ENCODE measurements at places on chromosomes 16 and 17.
A peak's percentile ranks its signal among the peaks of the same experiment; 100 is the strongest.

- no peak for DNase-seq
Observed at GRCh38 chr16:50461400-50461760, 86.8 kb upstream of the NKD1 start.

- DNase-seq, result no peak
Observed at GRCh38 chr17:57284583-57284982, 28.3 kb downstream of the MSI2 start.

- DNase-seq, result no peak
Observed at GRCh38 chr16:58361726-58362125, 30.5 kb upstream of the GINS3 start.

DNA sequence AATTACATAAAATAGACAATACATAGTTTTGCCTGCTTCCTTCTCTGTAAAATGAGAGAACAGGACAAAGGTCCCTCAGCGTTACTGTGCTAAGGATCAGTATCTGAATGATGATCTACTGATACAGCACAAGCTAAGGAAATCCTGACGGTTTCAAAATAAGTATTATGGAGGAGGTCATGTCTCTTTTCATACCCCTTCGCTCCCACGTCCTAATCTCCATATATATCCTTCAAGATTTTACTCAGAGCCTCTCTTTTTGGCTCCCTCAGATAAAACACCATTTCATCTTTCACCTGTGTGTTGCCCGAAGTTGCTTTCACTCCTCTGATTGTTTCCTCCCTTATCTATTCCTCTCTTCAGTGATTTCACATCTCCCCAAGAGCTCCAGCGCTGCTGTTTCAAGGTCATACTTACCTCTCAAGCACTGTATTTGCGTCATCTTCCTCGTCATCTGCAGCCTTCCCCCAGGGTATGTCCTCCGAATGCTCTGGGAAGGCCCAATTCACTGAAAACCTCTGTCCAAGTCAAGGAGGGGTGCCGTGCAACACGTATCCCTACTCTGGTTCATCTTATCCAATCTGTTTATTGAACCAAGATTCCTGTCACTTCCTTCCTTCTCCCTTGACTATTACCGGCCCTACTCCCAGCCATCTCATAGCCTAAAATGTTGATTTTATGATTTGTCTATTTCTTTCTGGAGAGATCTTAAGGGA is 1.2 kb upstream of the BLTP2 start:
- no peak for DNase-seq

- DNase-seq, result no peak
Observed at GRCh38 chr16:9099131-9099625, 7.7 kb downstream of the HAPSTR1 start.

DNA sequence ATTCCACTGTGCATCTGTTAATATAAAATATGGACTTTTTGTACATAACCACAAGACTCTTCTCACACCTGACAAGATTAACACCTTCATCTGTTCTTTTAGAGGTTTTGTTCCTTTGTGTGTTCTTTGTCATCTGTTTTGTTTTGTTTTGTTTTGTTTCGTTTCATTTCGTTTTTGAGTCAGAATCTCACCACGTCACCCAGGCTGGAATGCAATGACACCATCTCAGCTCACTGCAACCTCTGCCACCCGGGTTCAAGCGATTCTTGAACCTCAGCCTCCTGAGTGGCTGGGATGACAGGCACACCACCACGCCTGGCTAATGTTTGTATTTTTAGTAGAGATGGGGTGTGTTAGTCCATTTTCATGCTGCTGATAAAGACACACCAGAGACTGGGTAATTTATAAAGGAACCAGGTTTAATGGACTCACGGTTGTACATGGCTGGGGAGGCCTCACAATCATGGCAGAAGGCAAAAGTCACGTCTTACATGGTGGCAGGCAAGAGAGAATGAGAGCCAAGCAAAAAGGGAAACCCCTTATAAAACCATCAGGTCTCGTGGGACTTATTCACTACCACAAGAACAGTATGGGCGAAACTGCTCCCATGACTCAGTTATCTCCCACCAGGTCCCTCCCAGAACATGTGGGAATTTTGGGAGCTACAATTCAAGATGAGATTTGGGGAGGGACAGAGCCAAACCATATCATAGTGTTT is 22.3 kb downstream of the C16orf90 start:
- DNase-seq, result no peak

- no peak for DNase-seq
Observed at GRCh38 chr17:30543456-30543855, 66.2 kb downstream of the GOSR1 start.

- DNase-seq, result no peak
Observed at GRCh38 chr17:18382441-18383078, 5.0 kb downstream of the EVPLL start.

DNA sequence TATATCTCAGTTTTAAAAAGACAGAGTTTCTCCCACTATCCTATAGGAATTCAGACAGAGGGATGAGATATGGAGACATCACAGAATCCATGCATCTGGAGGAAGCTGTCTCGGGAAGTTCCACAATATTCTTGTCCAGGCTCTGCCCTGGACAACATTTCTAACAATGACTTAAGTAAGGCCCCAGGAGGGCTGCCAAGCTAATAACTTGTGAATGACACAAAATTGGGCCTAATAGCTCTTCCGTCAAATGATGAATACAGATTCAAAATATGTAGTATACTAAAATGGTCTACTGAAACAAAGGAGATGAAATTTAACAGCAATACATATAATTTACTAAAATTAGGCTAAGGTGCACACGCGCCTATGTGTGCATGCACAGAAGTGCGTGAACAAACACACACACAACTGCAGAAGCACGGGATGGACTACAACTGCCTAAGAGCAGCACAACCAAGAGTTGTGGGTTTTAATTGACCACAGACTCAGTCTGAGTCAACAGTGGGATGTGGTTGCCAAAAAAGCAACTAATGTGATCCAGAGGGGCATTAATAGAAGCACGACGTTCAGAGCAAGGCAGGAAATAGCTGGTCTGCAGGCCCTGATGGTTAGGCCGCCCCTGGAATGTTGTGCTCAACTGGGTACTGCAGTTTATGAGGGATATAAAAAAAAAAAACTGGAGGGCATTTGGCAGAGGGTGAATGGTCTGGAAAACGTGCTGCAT is 26.3 kb upstream of the HS3ST2 start:
- DNase-seq, result peak; percentile 45
